Omental fat pad (tissue), 4 donors: ENCODE measurements at places on chromosomes 6 and 20. TPM values are rescaled to one million over a fixed set of nuclear protein-coding genes. Genes with fewer than 3 reads are reported as not detected.
A peak's percentile ranks its signal among the peaks of the same experiment; 100 is the strongest.

The ARMC2 gene
- total RNA-seq, result 15.3 TPM

DNA sequence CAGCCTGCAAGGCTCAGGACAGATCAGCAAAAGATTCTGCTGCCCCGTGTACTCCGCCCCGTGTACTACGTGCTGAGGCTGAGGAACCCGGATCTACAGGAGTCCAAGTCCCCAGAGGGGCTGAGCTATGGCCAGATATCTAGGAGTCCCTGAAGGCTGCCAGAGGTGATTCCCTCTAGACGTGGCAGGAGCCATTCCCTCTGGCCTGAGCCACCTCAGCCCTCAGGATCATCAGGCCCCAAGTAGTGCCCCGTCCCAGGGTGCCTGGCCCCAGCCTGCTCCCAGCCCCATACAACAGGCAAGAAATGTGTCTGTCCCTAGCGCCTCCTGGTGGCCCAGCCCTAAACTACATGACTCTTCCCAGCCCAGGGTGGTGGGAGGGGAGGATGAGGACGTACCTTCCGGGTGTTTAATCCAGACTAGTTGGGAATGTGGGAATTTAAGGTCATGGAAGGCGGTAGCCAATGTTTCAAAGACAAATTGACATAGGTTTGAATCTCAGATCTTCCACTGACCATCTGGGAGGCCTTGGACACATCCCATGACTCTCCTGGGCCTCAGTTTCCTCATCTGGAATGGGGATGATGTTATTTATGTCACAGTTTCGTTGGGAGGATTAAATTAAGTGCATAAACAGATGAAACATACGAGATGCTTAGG, 49.4 kb upstream of the PTPN1 start:
- DNase-seq, result peak; percentile 94

DNA sequence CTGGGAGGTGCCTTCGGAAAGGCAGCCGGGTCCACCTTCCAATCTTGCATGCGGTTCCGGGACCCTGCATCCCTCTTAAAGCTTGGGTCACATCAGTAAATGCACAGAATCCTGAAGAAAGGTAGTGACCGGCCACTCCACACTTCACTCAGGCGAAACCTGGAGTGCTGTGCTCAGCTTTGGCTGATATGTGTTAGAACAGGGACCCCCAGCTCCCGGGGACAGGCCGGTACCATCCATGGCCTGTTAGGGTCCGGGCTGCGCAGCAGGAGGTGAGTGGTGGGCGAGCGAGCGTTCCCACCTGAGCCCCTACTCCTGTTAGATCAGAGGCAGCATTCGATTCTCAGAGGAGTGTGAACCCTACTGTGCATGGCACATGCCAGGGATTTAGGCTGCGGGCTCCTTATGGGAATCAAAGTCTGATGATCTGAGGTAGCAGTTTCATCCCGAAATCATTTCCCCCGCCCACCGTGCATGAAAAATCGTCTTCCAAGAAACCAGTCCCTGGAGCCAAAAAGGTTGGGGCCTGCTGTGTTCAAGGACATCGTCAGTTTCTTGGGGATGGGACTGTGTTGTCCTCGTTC, 143.0 kb downstream of the ERMARD start:
- DNase-seq, result no peak

- no peak for DNase-seq
Observed at GRCh38 chr6:79947191-79948186, at the start of gene ELOVL4. TSS of gene ELOVL4 (minus strand) at chr6:79947553. CDS start at chr6:79947279, 274 bp downstream.

- DNase-seq, result no peak
Observed at GRCh38 chr20:60011512-60012507, 53.6 kb downstream of the CDH26 start.
